HCEC 1CT (cell line): ENCODE measurements at places on chromosomes 5 and 9.

DNA sequence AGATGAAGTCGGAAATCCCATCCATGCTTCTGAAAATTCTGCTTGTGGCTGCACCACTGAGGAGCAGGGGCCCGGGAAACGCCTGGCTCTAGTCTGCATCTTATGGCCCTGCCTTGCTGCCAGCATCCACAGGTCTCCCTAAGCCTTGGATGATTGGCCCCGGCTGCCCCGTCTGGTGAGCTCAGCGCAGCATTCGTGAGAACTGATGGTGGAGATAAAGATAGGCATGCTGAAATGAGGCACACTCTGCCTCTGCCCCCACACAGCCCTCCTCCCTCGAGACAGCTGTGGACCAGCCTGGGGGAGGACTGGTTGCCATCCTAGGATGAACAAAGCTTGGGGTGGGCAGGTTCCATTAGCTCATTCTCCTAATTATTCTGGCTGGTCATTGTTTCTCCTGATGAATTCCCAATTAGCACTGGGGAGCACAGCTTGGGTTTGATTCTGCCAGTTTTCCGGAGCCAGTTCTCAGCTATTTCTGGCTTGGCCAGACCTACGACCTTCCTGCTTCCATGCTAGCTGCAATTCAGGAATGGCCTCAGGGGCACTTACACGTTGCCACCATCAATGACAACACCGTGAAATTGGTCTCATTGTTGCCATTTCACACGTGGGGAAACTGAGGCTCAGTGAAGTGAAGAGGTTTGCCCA is 62.8 kb upstream of the CPEB4 start:
- no peak for DNase-seq

GRCh38 chr9:90433398-90433941 is 209.2 kb downstream of the DIRAS2 start:
- no peak for DNase-seq

DNA sequence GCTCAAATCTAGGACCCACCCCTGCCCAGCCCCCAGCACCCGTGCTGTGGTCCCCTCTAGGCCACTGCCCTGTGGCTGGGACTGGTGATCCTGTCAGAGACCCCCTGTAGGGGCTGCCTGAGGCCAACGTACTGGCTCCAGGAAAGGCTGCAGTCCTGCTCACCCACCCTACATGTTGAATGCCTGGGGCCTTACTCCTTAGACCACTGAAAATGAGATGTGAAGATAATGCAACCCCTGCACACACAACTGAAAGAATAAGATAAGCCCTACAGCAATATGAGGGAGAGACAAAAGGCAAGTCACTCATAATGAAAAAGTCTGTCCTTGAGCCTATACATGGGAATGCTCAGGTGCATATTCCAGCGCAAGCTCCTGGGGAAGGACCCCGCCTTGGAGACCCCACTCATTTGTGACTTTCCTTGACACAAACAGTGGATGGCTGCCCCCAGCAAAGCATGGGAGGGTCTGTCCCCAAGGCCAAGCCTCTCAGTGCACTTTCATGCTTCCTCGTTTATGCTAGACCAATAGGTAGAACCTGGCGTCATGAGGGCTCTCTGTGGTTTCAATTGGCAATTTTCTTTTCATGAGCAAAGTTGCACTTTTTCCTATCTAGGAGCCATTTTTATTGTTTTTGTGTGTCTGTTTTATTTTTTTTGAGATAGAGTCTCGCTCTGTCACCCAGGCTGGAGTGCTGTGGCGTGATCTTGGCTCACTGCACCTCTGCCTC is 12.5 kb upstream of the WNK2 start:
- DNase-seq = no peak

GRCh38 chr5:160342413-160342941 is 27.9 kb downstream of the C1QTNF2 start:
- peak; percentile 16 for DNase-seq

- DNase-seq = peak; percentile 6
Observed at GRCh38 chr9:114988962-114989599, 58.7 kb upstream of the TNFSF8 start.

- DNase-seq = no peak
Observed at GRCh38 chr5:81632679-81633078, 118.2 kb downstream of the SSBP2 start.

- DNase-seq = peak; percentile 85
Observed at GRCh38 chr9:13942695-13943094, 371.2 kb downstream of the NFIB start.

- DNase-seq = no peak
Observed at GRCh38 chr9:127307802-127308201, 43.2 kb downstream of the GARNL3 start.

GRCh38 chr5:28398185-28398584 is 1359.8 kb upstream of the CDH9 start:
- DNase-seq = no peak

- no peak for DNase-seq
Observed at GRCh38 chr5:175614223-175614815, 43.6 kb upstream of the HRH2 start.

DNA sequence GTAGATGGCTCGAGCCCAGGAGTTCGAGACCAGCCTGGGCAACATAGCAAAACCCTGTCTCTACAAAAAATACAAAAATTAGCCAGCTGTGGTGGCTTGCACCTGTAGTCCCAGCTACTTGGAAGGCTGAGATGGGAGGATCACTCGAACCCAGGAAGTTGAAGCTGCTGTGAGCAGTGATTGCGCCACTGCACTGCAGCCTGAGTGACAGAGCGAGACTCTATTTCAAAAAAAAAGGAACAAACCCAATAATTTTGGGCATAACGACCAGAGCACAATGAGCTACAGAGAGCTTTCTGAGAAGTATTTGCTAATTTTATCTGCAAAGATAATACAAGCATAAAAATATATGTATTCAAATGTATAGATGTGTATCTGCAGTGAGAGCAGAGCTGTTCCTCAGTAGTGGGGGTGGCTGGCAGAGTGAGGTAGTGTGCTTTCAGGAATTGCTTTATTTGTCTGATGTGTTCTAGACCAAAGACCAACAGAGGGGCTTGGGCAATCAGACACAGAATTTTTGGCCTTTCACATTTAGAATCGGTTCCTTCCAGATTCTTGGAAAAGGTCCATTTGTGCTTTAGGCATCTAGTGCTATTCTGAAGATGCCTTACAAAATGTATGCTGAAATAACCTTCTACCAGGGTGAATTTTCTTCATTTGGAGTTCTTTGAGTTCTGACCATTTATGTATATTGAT is 5.2 kb downstream of the DOCK8 start:
- DNase-seq = no peak

- no peak for DNase-seq
Observed at GRCh38 chr5:115471345-115472063, 73.1 kb downstream of the FEM1C start.

DNA sequence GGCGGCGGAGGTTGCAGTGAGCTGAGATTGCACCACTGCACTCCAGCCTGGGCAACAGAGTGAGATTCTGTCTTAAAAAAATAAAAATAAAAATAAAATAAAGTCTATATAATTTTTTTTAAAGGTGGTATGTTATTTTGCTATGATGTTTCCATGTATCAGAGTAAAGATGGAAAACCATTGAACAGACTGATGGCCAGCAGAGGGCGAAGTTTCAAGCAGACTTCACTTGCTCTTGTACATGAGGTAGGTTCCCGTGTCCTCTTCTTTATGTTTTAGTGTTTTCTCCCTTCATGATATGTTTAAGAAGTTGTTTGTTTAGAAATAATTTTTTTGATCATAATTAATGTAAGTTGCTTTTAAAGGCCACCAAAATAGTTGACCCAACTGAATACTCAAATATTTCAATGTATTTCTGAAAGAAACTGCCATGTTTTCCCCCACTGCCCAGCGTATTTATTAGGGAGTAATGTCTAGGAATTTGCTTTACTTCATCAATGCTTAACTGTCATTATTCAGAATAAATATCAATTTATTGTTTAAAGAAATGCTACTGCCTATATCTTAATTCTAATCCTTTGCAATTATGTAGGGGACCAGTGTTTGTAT is 146.4 kb downstream of the HACD4 start:
- DNase-seq = peak; percentile 62

DNA sequence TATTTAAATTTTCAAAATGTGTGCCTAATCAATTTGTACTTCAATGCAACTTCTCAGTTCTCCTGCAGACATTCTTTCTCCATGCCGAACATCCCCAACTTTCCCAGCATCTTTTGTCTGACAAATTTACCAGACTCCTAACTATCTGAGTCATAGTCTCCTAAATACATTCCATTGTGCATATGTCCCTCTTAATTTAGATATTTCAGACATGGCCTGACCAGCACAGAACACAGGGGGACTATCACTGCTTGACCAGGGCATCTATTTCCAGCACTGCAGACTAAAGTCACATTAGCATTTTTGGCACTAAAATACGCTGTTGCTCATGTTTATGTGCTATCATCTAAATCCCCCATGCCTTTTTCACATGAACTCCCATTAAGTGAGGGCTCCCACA is 71.9 kb downstream of the ITGA1 start:
- DNase-seq = peak; percentile 95

GRCh38 chr9:21828853-21829410 is 26.5 kb downstream of the MTAP start:
- no peak for DNase-seq

DNA sequence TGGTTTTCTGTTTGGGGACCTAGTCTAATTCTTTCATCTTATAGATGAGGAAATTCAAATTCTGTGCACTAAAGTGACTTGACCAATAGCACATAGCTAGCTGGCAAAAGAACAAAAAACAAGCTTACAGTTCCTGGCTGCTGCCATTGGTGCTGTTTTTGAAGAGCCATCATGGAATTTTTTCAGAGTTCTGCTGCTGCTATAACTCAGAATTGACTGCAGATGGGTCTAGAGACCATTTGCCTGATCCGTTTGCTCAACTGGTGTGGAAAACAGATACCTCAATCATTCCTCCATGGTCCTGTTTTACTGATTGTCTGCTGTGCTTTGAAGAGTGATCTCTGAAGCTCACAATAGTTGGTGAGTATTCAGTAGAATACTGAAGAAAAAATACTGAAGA is 15.2 kb downstream of the FBXL7 start:
- no peak for DNase-seq

DNA sequence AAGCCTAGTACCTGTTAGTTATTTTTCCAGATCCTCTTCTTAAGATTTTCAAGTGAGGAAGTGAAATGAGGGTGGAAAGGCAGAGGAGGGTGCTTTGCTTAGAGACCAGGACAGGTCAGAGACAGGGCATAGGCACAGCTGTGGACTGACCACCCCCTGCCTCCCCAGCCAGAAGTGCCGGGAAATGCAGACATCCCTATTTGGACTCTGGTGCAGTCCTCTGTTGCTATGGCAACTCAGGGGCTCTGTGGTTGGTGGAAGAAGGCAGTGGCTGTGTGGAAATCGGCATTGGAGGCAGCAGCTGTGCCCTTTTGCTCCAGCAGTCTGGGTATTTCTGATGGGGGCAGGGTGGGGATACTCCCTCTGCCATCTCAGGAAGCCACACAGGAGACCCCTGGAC is 43.3 kb upstream of the NDFIP1 start:
- DNase-seq = peak; percentile 32

GRCh38 chr9:110604171-110604601 is 24.6 kb upstream of the SVEP1 start:
- DNase-seq = peak; percentile 96

DNA sequence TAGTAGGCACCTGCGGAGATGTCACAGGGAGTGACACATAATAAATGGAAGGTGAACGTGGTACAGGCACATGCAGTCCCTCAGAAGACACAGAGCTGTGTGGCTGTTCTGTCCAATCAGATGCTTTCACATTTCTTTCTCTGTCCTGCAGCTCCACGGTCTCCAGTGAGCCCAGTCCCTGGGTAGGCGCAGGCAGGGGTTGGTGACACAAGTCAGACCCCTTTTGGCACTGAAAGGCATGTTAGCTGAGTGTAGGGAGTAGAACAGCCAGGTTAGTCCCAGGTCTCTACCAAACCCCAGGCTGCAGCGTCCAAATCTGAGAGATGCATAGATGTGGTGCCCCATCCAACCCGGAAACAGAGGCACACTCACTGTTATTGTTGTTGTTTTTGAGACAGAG is 2.8 kb downstream of the SLC31A2 start:
- no peak for DNase-seq

GRCh38 chr5:78953092-78953800 is 31.9 kb downstream of the ARSB start:
- peak; percentile 41 for DNase-seq
